ENCODE measurements at places on chromosomes 12 and 14. TPM values are rescaled to one million over a fixed set of nuclear protein-coding genes. Genes with fewer than 3 reads are reported as not detected.

Gene HNF1A
- not detected for total RNA-seq

Gene DLK1
- not detected for total RNA-seq

Gene LRP1
- total RNA-seq, result 222 TPM

Gene HPD
- total RNA-seq, result 0.12 TPM

Gene GPD1
- total RNA-seq, result not detected

Gene OR11H6
- not detected for total RNA-seq

Gene KCNH3
- total RNA-seq, result not detected

Gene IL22
- total RNA-seq, result not detected

Data from uterine smooth muscle cell (primary cell).